Hematopoietic multipotent progenitor cell treated with erythropoietin and hydrocortisone succinate and interleukin-3 and kit ligand, for 17 days (in vitro differentiated cells): ENCODE measurements at places on chromosomes 12 and 14.

- DNase-seq, result no peak
Observed at GRCh38 chr14:71532344-71532743, 399.9 kb upstream of the RGS6 start.

DNA sequence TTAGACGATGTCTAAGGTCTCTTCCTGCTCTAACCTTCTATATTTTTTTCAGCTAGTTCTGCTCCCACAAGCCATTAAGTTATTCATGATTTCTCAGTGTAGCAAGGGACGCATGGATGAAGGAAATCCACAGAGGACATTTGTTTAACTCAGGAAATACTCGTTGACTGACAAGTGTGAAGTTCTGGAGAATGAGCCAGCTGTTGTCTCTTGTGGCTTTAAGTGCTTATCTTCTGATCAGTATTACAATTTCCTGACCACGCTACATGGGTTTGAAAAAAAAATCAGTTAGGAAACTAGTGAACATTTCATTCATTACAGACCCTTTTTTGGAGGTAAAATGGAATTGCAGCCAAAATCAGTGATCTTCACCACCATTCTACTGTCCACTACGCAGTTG is 53.1 kb downstream of the GUCY2C start:
- no peak for DNase-seq

- DNase-seq, result no peak
Observed at GRCh38 chr12:86254399-86255107, 1.6 kb downstream of the MGAT4C start.

- DNase-seq, result no peak
Observed at GRCh38 chr12:27464220-27464554, 17.7 kb downstream of the SMCO2 start.

DNA sequence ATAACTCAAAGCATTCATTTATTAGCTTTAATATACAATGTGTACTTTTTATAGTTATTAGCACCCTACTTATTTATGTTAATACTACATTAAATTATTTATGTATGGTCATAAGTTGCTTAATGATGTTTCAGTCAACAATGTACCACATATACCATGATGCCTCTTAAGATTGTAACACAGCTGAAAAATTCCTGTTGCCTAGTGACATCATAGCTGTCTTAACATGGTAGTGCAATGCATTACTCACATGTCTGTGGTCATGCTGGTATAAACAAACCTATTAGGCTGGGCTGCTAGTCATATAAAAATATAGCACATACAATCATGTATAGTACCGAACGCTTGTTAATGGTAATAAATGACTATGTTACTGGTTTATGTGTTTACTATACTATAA is 120.4 kb downstream of the ANO6 start:
- no peak for DNase-seq
